AG09319 (cell line): ENCODE measurements at places on chromosomes 1 and 21.

DNA sequence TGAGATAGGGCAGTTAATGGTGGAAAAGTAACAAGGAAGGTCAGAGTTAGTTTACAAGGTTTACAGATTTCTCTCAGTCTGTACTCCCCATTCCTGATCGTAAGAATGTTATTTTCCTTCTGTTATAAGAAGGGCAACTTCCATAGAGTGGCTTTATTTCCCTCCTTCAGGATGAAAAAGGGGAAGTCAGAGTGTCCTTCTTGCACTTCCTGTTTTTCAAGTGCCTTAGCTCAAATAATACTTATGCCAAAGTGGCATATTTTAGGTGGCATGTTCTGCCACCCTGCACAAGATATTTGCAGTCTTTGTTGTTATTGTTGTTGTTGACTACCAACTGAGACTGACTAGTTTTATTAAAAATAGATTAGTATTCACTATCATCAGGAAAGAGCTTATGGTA lies 730.7 kb upstream of the ADGRL4 start:
- no peak for DNase-seq

- DNase-seq, result no peak
Measured at GRCh38 chr1:41232305-41232704, 9.8 kb downstream of the SCMH1 start.

- DNase-seq, result no peak
Measured at GRCh38 chr1:30764939-30765555, 7.5 kb upstream of the LAPTM5 start.

GRCh38 chr1:185551008-185551407 lies 183.2 kb upstream of the HMCN1 start:
- DNase-seq, result no peak

- DNase-seq, result no peak
Measured at GRCh38 chr1:185050823-185051451, 5.6 kb downstream of the RNF2 start.
